Activated CD8-positive, alpha-beta T cell treated with anti-CD3 and anti-CD28 coated beads for 36 hours (primary cell): ENCODE measurements at places on chromosomes 1 and 21. TPM values are rescaled to one million over a fixed set of nuclear protein-coding genes. Genes with fewer than 3 reads are reported as not detected.

DNA sequence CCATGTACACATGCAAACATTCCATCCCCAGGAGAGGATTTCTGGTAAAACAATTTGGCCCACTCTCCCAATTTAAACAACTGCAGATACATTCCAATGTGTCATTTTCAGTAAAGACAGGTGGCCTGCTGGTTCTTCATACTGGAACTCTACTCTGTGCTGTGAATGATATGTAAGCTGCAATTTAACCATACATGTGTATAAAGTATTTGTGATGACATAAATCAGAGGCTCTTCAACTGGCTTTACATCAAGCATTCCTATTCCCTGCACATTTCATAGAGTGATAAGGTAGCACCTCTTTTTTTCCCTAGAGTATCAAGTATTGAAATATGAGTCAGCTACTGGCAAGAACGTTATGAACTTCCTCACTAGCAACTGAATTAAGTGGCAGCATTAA lies 649.5 kb upstream of the ADGRL2 start:
- no peak for DNase-seq
- no peak overlapping the region for H3K4me3 ChIP-seq
- H3K27ac ChIP-seq = no peak overlapping the region
- no peaks in the 10 kb centered on the region for H3K27me3 ChIP-seq
- H3K4me1 ChIP-seq = no peaks in the 10 kb centered on the region
- no peaks in the 10 kb centered on the region for H3K36me3 ChIP-seq

The LRRC39 gene
- total RNA-seq = 0.92 TPM

DNA sequence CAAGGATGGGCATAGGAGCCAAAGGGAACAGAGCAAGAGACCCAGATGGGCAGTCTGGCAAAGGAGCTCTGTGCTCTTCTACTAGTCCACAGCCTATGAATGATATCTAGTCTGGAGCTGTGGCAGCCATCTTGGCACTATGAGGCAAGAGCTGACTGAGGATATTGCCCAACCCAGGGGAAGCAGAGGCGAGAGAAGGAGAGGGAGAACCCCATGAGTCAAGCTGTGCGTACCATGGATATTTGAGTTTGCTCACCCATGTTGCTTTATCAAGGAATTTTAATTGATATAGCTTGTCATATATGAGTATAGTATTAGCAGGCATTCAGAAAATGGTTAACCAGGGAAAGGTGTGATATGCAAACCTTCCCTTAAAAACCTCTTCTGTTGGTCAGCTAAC lies 420.9 kb downstream of the PRDM2 start:
- no peaks in the 10 kb centered on the region for H3K4me1 ChIP-seq
- no peak overlapping the region for H3K4me3 ChIP-seq
- no peak overlapping the region for H3K27ac ChIP-seq
- DNase-seq = no peak
- no peaks in the 10 kb centered on the region for H3K36me3 ChIP-seq

DNA sequence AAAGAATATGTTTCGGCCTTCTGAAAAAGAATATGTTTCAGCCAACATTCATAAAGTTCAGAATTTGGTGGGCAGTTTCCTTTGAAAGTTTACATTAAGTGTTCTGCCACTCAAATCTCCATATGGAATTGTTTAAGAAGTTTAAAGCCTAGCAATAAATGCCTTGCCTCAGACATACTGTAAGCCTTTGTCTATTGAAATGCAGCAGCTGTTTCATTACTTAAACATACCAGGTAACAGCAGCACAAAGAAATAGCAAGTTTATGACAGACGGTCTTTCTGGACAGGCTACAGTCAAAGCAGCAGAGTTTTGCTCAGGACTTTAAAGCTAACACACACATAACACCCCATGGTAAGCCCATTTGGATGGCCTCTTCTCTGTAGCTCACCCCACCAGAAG lies 38.5 kb upstream of the C1orf105 start:
- H3K27ac ChIP-seq = no peak overlapping the region
- no peak for DNase-seq
- H3K4me1 ChIP-seq = peaks cover 26% of the 10 kb centered on the region

The RAP1GAP gene
- total RNA-seq = 1.3 TPM

DNA sequence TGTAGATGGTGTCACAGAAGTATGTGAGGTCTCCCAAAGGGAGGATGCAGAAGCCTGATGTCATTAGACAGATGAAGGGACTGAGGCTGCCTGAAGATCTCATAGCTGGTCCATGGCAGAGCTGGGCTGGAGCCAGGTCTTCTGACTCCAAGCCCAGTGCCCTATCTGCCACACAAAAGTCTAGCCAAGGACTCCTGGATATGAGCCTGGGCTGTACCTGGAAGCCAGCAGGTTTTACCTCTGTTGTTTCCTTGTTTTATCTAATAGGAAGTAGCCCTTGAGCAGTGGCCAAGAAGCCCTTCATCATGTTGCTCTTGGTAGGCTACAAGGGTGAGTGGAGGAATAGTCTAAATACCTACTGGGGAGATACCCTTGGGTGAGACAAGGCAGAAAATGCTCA lies 74.4 kb upstream of the SLC44A3 start:
- H3K27me3 ChIP-seq = peaks cover 4% of the 10 kb centered on the region
- no peak for DNase-seq
- H3K36me3 ChIP-seq = peaks cover 2% of the 10 kb centered on the region
- no peak overlapping the region for H3K27ac ChIP-seq

GRCh38 chr1:54160351-54160750 lies 7.6 kb upstream of the CDCP2 start:
- no peaks in the 10 kb centered on the region for H3K4me1 ChIP-seq
- H3K27ac ChIP-seq = no peak overlapping the region
- no peak for DNase-seq
- H3K36me3 ChIP-seq = no peaks in the 10 kb centered on the region
- no peak overlapping the region for H3K4me3 ChIP-seq

The KRTAP10-2 gene
- not detected for total RNA-seq

The AXDND1 gene
- 1.5 TPM for total RNA-seq

DNA sequence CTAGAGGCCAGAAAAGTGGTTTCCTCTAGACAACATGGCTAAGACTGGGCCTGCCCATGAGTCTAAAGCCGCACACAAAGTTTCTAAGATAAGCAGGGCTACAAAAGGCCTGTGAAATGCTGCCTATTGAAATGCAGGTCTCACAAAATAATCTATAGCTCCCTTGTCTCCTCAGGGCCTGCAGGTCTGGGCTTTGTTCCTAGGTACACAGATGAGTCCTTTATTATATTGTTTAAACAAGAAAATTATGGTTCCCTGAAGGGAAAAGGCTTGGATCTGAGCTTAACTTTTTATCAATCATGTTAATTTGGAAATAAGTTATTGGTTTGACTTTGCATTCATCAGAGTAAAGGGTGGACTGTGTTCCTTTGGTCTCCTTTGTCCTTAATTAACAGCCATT lies 413.4 kb upstream of the BEND5 start:
- H3K4me1 ChIP-seq = no peaks in the 10 kb centered on the region
- no peak overlapping the region for H3K27ac ChIP-seq
- no peak overlapping the region for H3K4me3 ChIP-seq
- DNase-seq = no peak
- H3K36me3 ChIP-seq = no peaks in the 10 kb centered on the region

- H3K27ac ChIP-seq = no peak overlapping the region
- H3K27me3 ChIP-seq = no peaks in the 10 kb centered on the region
- DNase-seq = no peak
- no peaks in the 10 kb centered on the region for H3K4me1 ChIP-seq
- H3K36me3 ChIP-seq = peaks cover 4% of the 10 kb centered on the region
Observed at GRCh38 chr1:215583185-215583749, 16.2 kb downstream of the KCTD3 start.

GRCh38 chr1:15734901-15735300 lies 1.2 kb upstream of the SLC25A34 start:
- no peak overlapping the region for H3K27ac ChIP-seq
- H3K27me3 ChIP-seq = no peaks in the 10 kb centered on the region
- no peak for DNase-seq
- H3K4me3 ChIP-seq = no peak overlapping the region
- H3K36me3 ChIP-seq = peaks cover 4% of the 10 kb centered on the region

The XCL2 gene
- total RNA-seq = 191 TPM

DNA sequence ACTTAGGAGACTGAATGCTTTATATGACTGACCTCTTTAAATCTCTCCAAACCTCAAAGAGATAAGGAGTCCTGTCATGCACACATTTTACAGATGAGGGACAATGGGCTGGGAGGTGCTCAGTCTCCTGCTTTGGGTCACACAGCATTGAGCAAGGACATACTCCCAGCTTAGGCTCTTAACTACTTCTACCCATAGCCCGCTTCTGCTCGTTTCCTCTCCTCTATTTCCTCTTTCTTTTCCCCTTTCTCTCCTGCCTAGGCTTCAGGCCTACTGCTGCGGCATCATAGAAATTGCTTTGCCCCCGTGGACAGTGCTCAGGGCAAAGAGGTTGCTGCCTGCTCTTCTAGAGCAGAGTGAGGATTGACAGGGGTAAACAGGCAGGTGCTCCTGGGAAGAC lies 12.4 kb upstream of the ZNF691 start:
- no peaks in the 10 kb centered on the region for H3K4me1 ChIP-seq
- no peak overlapping the region for H3K27ac ChIP-seq
- no peak for DNase-seq
- H3K4me3 ChIP-seq = no peak overlapping the region
- no peaks in the 10 kb centered on the region for H3K27me3 ChIP-seq

The OR2W3 gene
- total RNA-seq = not detected

The PEX14 gene
- total RNA-seq = 18.5 TPM

GRCh38 chr1:59004755-59005154 lies 220.9 kb upstream of the JUN start:
- H3K27ac ChIP-seq = no peak overlapping the region
- no peaks in the 10 kb centered on the region for H3K36me3 ChIP-seq
- H3K4me1 ChIP-seq = peaks cover 46% of the 10 kb centered on the region
- DNase-seq = no peak
- no peaks in the 10 kb centered on the region for H3K27me3 ChIP-seq

DNA sequence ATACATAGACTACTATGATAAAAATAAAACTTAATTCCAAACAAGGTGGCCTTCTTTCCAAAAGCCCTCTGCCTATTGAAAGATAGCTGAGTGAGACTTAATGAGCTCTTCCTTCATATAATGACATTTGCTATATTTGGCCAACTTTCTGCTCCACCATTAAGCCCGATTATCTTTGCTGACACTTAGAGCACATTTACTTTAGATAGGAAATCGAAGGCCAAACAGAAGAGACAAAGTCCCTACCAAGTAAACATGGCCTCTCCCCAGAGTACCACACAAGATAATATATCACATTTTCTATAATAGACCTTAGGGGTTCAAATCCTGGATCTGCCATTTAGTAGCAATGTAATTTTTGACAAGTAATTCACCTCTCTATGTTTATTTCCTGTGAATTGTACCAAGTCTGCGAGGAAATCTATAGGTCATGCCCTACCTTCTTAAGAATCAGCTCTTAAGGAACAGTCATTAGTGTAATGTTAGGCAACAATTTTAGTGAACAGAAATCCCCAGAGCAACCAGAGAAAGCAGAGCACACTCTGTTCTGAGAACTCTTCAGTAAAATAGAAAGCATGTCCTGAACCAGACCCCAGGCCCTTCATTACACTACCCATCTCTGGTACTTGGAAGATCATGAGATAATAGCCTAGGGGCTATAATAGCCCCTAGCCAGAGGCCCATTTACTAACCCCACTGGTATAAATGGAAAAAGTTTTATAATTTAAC lies 17.3 kb upstream of the COA6 start:
- peaks cover 6% of the 10 kb centered on the region for H3K36me3 ChIP-seq
- H3K4me3 ChIP-seq = peak overlapping the region; percentile 83
- peaks cover 11% of the 10 kb centered on the region for H3K4me1 ChIP-seq
- H3K27ac ChIP-seq = peak overlapping the region; percentile 89
- H3K27me3 ChIP-seq = peaks cover under 1% of the 10 kb centered on the region

The NCAM2 gene
- not detected for total RNA-seq

DNA sequence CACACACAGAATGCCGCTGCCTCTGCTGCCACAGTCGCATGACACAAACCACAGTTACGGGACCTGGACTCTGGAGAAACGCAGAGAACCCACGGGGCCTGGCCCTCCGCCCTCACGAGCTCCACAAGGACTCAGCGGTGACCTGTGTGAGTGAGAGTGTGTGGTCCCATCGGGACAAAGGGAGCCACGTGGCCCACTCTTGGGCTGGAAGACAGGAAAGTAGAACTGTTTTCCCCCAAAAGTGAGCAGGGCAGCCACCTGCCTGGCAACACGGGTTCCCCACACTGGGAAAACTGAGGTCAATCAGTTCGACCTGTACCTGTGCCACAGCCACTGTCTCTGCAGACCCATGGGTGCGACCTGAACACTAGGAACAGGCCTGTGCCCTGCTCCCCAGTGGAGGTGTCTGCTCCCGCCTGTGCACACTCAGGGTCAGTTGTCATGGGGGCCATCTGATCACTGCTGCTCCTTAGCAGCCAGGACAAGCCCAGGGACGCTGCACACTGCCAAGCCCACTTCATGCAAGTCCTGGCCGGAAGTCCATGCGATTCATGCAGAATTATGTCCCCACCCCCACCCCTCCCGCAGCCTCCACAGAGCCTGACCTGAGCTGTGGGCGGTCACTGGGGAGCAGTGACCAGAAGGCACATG lies 54.4 kb upstream of the ADARB1 start:
- no peak overlapping the region for H3K27ac ChIP-seq
- DNase-seq = no peak
- H3K4me1 ChIP-seq = no peaks in the 10 kb centered on the region
- peaks cover 25% of the 10 kb centered on the region for H3K27me3 ChIP-seq

- H3K27me3 ChIP-seq = no peaks in the 10 kb centered on the region
- H3K4me3 ChIP-seq = no peak overlapping the region
Observed at GRCh38 chr1:220241072-220241663, 31.1 kb downstream of the RAB3GAP2 start.

GRCh38 chr21:41207401-41208375 lies 39.7 kb downstream of the BACE2 start:
- no peak for DNase-seq
- H3K27ac ChIP-seq = no peak overlapping the region
- no peaks in the 10 kb centered on the region for H3K4me1 ChIP-seq
- H3K36me3 ChIP-seq = no peaks in the 10 kb centered on the region
- peaks cover 12% of the 10 kb centered on the region for H3K27me3 ChIP-seq

- peaks cover 25% of the 10 kb centered on the region for H3K4me1 ChIP-seq
- peak overlapping the region; percentile 82 for H3K4me3 ChIP-seq
- H3K27me3 ChIP-seq = peaks cover 5% of the 10 kb centered on the region
- peak overlapping the region; percentile 94 for H3K27ac ChIP-seq
- peaks cover 28% of the 10 kb centered on the region for H3K36me3 ChIP-seq
Observed at GRCh38 chr1:156021093-156021428, 310 bp upstream of the SSR2 start.

- no peaks in the 10 kb centered on the region for H3K36me3 ChIP-seq
- H3K4me1 ChIP-seq = no peaks in the 10 kb centered on the region
- no peak for DNase-seq
- no peak overlapping the region for H3K27ac ChIP-seq
- no peak overlapping the region for H3K4me3 ChIP-seq
Observed at GRCh38 chr1:199383793-199384192, 643.7 kb upstream of the NR5A2 start.
